ENCODE measurements at places on chromosomes 6 and 20. TPM values are rescaled to one million over a fixed set of nuclear protein-coding genes. Genes with fewer than 3 reads are reported as not detected.

LKAAEAR1 gene
- total RNA-seq: not detected

MYMX gene
- not detected for total RNA-seq

CFAP61 gene
- total RNA-seq: not detected

MOG gene
- total RNA-seq: not detected

CDH4 gene
- not detected for total RNA-seq

SCGN gene
- not detected for total RNA-seq

MAS1L gene
- total RNA-seq: not detected

ADGB gene
- not detected for total RNA-seq

ECT2L gene
- not detected for total RNA-seq

GZF1 gene
- 11.2 TPM for total RNA-seq

SIRPG gene
- not detected for total RNA-seq
